MV-4-11 (cell line): ENCODE measurements at places on chromosomes 11 and 22.

GRCh38 chr22:46079093-46079860 lies 71.0 kb upstream of the PPARA start:
- no peak for DNase-seq

DNA sequence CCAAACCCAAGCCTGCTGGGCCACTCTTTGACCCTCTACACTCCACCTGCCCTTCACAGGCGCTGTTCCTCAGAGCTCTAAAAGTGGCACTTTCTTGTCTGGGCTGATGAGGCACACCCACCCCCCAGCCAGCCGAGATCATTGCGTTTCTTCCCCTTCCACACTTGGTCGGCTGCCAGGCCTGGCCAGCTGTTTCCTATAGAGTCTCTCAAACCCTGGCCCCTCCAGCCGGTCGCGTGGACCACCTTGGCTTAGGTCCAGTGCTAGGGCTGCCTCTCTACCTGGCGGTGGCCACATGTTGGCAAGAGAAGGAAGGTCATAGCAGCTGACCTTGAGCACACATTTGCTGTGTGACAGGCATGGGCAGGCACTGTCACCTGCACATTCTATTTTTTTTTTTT lies 60.6 kb downstream of the PPP6R2 start:
- no peak for DNase-seq

DNA sequence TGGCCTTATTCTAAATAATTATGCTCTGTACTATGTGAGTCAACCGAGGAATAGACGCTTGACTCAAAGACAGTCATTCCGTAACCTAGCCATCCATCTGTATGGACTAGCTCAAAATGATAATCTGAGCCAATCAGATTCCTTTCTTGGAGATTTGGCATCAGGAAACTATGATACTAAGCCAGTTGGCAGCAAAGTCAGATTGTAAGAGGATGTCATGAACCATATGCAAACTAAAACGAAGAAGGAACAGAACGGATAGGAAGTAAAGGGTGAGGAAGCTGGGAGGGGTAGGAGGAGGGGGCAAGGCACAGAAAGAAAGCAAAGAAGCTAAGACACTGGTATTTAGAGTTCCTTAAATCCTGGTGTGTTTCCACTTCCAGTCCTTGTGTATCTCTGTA lies 10.7 kb upstream of the SESN3 start:
- peak; percentile 20 for DNase-seq

- no peak for DNase-seq
Observed at GRCh38 chr11:126189109-126189929, 22.1 kb downstream of the RPUSD4 start.

DNA sequence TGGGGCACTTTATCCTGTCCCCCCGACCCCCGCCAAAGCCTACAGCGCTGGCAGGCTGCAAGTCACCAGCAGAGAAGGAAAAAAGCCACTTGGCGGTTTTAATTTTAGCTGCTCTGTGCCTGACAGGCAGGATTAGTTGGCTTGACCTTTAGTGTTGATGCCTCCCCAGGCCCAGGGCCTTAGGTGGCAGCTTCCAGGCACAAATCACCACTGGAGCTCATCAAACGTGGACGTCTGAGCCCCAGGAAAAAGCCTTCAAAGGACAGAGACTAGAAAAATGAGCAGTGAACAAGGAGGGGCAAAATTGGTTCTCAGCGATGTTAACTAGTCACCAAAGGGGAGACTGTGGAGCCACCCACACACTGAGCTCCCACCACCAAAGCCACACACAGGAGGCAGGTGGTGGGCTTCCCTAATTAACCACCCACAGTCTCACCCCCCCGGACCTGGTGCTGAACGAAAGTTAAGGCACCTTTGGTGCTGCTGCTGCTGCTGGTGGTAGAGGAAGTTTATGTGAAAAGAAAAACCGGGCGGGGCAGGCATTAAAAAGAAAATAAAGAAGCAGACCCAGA lies 4.4 kb upstream of the PYGM start:
- DNase-seq = peak; percentile 16

GRCh38 chr11:95592471-95592870 lies 197.1 kb downstream of the FAM76B start:
- DNase-seq = no peak

GRCh38 chr11:12159351-12160099 lies 49.1 kb downstream of the MICAL2 start:
- DNase-seq = peak; percentile 97

DNA sequence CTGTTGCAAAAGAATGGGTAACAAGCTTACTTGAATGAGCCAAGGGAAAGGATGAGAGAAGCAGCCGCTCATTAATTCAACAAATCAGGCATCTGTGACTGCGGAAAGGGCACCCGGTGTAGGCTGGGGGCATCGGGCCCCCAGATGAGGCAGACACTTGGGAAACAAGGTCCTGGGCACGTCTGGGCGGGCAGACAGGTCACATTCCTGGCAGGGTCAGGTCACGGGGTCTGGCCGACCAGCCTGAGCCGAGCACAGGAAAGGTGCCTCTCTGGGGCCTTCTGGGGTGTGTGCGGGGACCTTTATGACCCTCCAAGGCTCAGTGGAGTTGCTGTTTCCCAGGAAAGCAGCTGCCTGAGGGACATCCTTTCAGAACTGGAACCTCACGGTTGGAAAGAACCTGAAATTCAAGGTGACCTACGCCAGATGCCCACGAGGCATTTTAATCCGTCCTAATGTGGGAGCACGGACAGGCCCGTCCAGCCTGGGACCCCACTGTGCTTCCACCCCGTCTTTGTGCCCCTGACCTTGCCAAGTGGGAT lies 57.1 kb downstream of the ST14 start:
- DNase-seq = no peak

DNA sequence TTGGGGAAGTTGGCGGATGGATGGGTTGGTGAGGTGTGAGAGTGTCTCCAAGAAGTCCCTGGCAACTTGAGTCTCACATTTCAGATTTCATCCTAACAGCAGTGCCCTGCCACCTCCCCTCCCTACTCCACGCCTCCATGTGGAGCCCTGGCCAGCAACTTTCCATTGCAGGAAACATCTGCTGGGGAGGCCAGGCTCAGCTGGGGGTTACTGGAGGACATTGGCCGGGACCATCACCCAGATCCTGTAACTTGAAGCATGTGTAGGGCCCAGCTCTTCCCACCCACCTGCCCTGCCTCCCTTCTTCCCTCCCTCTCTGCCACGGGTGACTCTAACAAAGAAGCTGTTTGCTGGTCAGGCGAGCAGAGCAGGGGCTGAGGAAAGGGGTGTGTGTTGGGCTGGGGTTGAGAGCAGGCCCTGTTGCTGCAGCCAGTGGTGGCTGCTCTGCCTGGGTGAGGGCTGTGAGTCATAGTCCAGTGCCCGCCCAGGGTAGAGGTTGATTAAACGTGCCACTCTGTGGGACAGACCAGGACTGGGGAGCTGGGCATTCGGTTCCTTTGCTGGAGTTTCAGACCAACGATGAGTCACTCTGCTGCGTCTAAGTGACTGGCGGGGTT lies 64.0 kb downstream of the SCN3B start:
- DNase-seq = peak; percentile 84

DNA sequence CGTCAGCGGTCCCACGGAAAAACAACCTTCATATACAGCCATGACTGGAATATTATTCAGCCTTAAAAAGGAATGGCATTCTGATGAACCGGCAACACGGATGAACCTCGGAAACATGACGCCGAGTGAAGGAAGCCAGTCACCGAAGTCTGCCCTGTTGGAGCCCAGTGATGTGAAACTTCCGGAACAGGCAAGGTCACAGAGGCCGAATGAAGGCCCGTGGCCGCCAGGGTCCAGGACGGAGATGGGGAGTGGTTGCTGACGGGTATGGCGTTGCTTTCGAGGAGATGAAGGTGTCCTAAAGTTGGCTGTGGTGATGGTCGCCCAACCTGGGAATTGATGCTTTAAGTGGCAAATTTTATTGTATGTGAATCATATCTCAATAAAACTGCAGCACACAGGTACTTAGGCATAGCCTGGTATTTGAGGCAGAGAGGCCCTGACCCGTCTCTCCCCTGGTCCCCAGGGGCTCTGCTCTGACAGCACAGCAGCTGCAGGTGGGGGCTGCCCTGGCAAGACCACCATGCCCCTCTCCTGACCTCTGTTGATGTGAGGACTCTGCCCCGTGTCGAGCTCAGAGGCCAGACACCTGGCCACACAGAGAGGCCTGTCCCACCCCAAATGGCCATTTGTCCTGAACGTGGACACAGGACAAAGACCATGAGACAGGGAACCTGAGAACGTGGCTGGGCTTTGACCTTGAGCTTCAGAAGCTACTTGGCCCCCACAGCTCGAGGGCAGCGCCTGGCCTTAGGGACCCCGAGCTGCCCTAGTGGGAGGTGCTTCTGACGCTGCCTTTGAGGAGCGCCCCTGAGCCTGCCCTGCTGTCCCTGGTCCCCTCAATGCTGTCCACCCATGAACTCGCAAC lies 1090.8 kb downstream of the BRD1 start:
- no peak for DNase-seq

DNA sequence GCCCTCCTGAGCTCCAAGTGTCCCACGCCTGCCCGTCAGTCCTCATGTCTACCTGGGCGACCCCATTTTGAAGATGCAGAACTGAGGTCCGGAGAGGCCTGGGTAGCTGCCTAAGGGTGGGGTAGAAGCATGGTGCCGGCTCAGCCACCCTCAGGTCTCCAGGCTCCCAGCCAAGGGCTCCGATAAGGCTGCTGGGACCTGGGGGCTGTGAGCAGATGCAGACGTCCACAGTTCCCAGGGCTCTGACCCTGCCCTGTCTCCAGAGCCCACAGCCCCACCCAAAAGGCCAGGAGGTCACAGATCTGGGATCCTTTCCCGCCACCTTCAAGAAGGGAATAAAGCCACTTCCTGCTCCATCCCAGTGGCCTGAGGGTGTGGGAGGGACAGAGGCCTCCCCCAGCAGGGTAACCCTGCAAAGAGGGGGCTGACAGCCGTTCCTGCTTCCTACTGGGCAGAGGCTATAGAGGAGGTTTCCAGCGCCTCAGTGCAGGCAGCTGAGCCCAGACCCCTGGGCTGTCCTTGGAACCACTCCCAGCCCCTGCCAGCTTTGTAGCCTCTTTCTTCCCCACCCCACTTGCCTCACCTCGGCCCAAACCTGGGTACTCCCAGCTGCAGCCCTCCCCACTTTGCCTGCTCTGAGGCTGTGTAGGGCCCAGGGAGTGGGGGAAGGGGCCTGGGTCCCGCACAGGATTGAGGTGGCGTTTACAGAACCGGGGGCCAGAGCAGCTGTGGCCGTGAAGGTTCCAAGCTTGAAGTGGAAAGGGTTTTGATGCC lies 85.5 kb downstream of the CDKN1C start:
- DNase-seq = no peak

GRCh38 chr22:47588578-47588960 lies 826.1 kb downstream of the TBC1D22A start:
- DNase-seq = no peak

GRCh38 chr22:19892257-19892879 lies 37.7 kb upstream of the GNB1L start:
- DNase-seq = no peak

DNA sequence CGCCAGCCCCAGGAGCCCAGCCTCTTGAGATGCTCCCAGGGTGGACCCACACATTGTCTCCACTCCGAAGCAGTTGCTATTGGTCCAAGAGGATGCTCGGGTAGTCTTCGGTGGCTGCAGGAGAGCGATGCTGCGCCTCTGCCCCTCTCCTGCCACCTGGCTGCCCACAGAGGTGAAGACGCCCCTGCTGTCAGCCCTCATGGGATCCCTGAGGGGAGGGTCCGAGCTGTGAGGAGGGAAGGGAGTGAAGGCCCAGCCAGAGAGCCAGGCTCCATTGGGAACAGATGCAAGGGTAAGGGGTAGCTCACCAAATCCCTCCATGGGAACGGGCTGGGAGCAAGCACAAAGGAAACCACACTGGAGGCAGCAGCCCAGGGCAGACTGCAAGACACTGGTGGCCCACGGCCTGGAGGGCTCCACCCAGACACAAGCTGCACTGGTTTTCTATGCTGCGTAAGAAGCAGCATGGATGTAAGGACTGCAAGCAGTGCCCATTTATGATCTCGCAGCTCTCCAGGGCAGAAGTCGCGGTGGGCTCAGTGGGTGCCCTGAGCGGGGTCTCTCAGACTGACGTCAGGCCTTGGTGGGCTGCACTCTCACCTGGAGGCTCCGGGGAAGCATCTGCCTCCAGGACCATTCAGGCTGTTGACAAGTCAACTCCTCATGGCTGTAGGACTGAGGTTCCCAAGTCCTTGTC lies 15.7 kb downstream of the TSPAN32 start:
- no peak for DNase-seq

DNA sequence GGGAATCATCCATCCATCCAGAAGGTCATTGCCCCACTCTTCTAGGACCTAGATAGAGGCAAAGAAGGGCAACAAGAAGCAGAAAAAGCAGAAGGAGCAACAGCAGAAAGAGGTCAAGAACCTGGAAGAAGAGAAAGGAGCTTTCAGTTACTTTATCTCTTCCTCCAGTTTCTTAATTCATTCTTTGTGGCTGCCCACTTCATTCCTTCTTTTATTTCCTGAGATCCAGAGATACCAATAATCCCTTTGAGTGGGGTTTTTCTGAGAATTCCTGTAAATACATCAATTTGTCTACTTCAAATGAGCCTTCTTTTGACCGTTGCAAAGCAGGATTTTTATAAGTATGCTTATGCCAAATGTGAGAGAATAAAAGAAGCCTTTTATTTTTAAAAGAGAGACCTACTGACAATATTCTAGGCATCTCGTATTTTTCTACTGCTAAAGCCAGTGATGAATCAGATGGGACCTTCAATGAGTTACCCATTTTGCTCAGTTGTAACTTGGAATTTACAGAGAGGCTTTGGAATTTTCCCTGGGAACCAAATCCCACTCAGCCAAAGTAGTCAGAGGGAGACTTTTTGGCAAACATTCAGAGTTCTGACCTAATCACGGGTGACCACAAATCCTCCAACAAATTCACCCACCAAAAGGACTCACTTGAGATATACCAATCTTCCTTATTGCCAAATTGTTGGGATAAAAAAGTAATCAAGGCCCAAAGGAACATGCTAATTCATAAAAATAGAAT lies 54.9 kb downstream of the ZC3H12C start:
- no peak for DNase-seq

DNA sequence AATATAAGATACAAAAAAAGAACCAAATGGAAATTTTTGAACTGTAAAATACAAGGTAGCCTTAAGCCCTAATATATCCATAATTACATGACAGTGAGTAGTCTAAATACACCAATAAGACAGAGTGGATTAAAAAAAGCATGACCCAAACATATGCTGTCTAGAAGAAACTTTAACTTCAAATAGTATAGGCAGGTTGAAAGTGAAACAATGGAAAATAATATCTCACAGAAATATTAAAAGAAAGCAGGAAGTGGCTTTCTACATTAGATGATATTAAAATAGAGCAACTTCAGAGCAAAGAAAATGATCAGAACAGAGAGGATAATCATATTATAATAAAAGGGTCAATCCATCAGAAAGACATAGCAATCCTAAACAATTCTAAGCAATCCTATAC lies 21.8 kb downstream of the DCUN1D5 start:
- DNase-seq = no peak

GRCh38 chr22:31150615-31151014 lies 9.4 kb upstream of the RNF185 start:
- no peak for DNase-seq

GRCh38 chr11:61791737-61792309 lies 576 bp downstream of the TMEM258 start:
- DNase-seq = peak; percentile 56

DNA sequence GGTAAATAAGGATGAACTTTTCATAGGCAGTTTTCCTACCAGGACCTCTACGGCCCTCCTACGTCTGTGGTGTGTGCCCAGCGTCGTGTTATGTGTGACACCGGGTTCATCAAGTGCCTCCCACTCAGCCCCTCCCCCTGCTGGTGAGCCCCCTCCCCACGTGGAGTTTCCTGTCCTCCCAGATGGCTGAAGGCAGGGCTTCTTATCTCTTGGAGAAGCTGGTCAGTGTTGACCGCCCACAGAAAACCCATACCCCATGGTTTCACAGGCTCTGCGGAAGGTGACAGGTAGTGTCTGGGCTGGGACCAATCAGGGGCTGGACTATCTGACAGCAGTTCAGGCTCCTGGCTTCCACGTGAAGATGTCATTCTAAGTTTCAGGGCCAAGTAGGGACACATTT lies 393.5 kb downstream of the TBC1D22A start:
- DNase-seq = no peak
